Osteocyte (in vitro differentiated cells): ENCODE measurements at places on chromosomes 3 and 15. TPM values are rescaled to one million over a fixed set of nuclear protein-coding genes. Genes with fewer than 3 reads are reported as not detected.

GRCh38 chr3:159645874-159646273, 342.8 kb upstream of the IL12A start:
- no peak for DNase-seq

The APOD gene
- 2.6 and 3.2 TPM in 2 replicates for total RNA-seq

GRCh38 chr3:18510947-18511346, 85.8 kb upstream of the SATB1 start:
- DNase-seq: no peak

GRCh38 chr3:84442533-84442932, 516.3 kb upstream of the CADM2 start:
- DNase-seq: no peak
